ENCODE measurements at places on chromosomes 2 and 18.

- no peak overlapping the region for H3K27ac ChIP-seq
- no peaks in the 10 kb centered on the region for H3K27me3 ChIP-seq
- no peaks in the 10 kb centered on the region for H3K36me3 ChIP-seq
- no peak for DNase-seq
- H3K4me3 ChIP-seq: no peak overlapping the region
Measured at GRCh38 chr2:12341920-12342319, 374.8 kb upstream of the TRIB2 start.

DNA sequence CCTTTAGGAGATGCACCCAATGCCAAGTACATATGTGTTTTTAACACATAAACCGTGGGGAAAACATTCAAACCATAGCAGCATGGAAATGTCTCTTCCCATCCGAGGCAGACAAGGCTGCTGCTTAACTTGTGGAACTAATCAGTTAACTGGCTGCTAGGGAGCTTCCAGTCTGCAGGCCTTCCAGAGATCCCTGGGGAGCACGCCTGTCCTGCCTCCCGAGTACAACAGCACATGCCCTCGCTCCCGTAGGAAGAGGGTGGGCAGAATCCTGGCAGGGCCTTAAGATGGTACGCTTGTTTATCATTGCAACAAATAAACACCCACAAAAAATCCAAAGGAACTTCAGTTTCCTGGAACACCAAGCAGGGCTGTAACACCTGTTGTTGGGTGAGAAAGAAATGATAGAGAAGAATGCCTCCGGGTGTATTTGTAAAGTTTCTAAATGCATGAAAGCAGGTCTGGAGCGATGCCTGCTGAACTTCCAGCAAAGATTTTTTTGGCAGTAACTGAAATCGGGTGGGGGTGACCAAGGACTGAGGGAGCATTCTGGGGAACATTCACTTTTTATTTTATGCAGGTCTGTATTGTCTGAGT, 56.2 kb downstream of the EDAR start:
- H3K4me1 ChIP-seq: peaks cover 62% of the 10 kb centered on the region
- H3K27ac ChIP-seq: peak overlapping the region; percentile 87
- no peaks in the 10 kb centered on the region for H3K27me3 ChIP-seq

- H3K36me3 ChIP-seq: no peaks in the 10 kb centered on the region
- H3K4me3 ChIP-seq: no peak overlapping the region
- no peak for DNase-seq
Measured at GRCh38 chr2:8412082-8412481, 269.8 kb upstream of the ID2 start.

- DNase-seq: no peak
- H3K4me1 ChIP-seq: peaks cover 8% of the 10 kb centered on the region
- H3K36me3 ChIP-seq: peaks cover 2% of the 10 kb centered on the region
- no peak overlapping the region for H3K4me3 ChIP-seq
- H3K27me3 ChIP-seq: peaks cover 32% of the 10 kb centered on the region
Measured at GRCh38 chr2:99841749-99842148, 300.6 kb downstream of the AFF3 start.

GRCh38 chr18:79630281-79631095, 49.1 kb upstream of the CTDP1 start:
- H3K27ac ChIP-seq: no peak overlapping the region
- peaks cover 12% of the 10 kb centered on the region for H3K27me3 ChIP-seq
- H3K36me3 ChIP-seq: no peaks in the 10 kb centered on the region
- no peaks in the 10 kb centered on the region for H3K4me1 ChIP-seq

GRCh38 chr18:59547581-59548182, 149.5 kb downstream of the CCBE1 start:
- H3K27ac ChIP-seq: peak overlapping the region; percentile 52
- H3K4me3 ChIP-seq: no peak overlapping the region
- DNase-seq: no peak
- no peaks in the 10 kb centered on the region for H3K36me3 ChIP-seq

- no peaks in the 10 kb centered on the region for H3K4me1 ChIP-seq
- no peak for DNase-seq
- H3K36me3 ChIP-seq: no peaks in the 10 kb centered on the region
- no peak overlapping the region for H3K27ac ChIP-seq
Measured at GRCh38 chr2:198957181-198957580, 500.6 kb downstream of the SATB2 start.

GRCh38 chr2:16978301-16978700, 312.7 kb upstream of the CYRIA start:
- no peaks in the 10 kb centered on the region for H3K27me3 ChIP-seq
- no peaks in the 10 kb centered on the region for H3K36me3 ChIP-seq

DNA sequence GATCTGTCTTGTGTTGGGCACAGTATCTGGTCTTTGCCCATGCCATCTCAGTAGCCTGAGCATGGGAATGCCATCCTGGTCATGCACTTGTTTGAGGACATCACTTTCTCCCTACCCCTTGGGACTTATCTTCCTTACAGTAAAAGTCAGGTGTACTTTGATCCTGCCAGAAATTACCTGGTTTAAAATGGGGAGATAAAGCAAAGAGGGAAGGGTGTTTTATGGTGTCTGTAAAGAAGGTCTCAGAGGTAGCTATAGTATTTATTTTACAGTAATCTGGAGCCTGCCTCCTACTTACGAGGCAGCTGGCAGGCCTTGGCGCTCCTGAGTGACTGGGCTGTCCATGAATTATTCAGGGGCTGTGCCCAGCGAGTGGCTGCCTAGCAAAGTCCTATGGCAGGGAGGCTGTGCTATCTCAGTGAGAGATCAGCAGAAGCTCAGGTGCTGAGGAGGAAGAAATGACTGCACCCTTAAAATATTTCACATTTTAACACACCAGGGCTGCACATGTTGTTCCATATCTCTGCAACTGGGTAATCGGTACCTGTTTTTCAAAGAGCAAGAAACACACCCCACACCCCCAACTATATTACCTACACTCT, 93.9 kb downstream of the SPTBN1 start:
- no peak for DNase-seq
- H3K27me3 ChIP-seq: no peaks in the 10 kb centered on the region
- no peaks in the 10 kb centered on the region for H3K36me3 ChIP-seq
- peaks cover 52% of the 10 kb centered on the region for H3K4me1 ChIP-seq
- peak overlapping the region; percentile 59 for H3K27ac ChIP-seq

DNA sequence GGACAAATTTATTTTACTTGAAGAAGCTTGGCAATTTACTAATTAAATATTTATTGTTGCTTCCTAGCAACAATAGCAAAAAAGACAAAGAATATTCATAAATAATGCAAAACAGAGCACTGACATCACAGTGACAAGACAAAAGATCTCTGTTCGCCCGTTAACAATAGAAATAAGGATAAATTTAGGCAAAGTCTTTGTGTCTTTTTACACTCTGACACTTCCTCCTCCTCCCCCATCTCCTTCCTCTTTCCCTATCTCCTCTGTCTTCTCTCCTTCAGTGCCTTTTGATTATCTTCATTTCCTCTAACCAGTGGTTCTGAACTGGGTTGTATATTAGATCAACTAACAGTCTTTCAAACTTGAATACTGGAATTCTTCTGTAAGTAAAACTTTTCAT, 808.4 kb downstream of the ERBB4 start:
- no peak for DNase-seq
- H3K27me3 ChIP-seq: no peaks in the 10 kb centered on the region
- H3K4me3 ChIP-seq: no peak overlapping the region
- H3K27ac ChIP-seq: no peak overlapping the region

DNA sequence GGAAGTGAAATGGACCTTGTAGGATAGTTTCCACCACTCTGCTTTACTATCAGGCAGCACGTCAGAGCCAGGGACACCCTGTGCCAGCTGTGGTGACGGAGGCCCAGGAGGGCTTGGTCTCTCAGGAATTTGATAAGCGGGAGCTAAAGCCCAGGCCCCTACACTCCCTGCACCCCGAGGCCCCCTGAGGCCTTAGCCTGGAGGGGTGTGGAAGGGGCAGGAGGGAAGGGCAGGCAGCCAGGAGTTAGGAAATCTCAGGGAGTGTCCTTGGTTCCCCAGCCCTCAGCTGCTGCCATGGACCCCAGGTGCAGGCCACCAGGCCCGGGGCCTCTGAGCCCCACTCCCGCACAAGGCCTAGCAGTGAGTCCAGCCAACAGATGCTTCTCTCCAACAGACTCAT, 38.2 kb downstream of the PDIA6 start:
- peak overlapping the region; percentile 93 for H3K27ac ChIP-seq
- no peak for DNase-seq
- peaks cover 18% of the 10 kb centered on the region for H3K4me1 ChIP-seq

- H3K27me3 ChIP-seq: no peaks in the 10 kb centered on the region
- H3K4me3 ChIP-seq: no peak overlapping the region
- no peaks in the 10 kb centered on the region for H3K36me3 ChIP-seq
- H3K4me1 ChIP-seq: no peaks in the 10 kb centered on the region
- DNase-seq: no peak
Measured at GRCh38 chr2:41743324-41743723, 304.5 kb upstream of the PKDCC start.

- H3K27me3 ChIP-seq: no peaks in the 10 kb centered on the region
- DNase-seq: no peak
- H3K4me3 ChIP-seq: no peak overlapping the region
- H3K27ac ChIP-seq: no peak overlapping the region
- no peaks in the 10 kb centered on the region for H3K36me3 ChIP-seq
Measured at GRCh38 chr2:209685963-209686362, 85.7 kb upstream of the UNC80 start.

- H3K4me1 ChIP-seq: peaks cover 18% of the 10 kb centered on the region
- H3K4me3 ChIP-seq: no peak overlapping the region
- peaks cover 5% of the 10 kb centered on the region for H3K36me3 ChIP-seq
- peak overlapping the region; percentile 67 for H3K27ac ChIP-seq
Measured at GRCh38 chr2:10610213-10610910, 79.4 kb downstream of the NOL10 start.

- H3K27me3 ChIP-seq: no peaks in the 10 kb centered on the region
- H3K4me1 ChIP-seq: no peaks in the 10 kb centered on the region
- H3K4me3 ChIP-seq: no peak overlapping the region
- peaks cover 5% of the 10 kb centered on the region for H3K36me3 ChIP-seq
- DNase-seq: no peak
Measured at GRCh38 chr2:3211256-3212060, 166.2 kb downstream of the EIPR1 start.

GRCh38 chr2:219494952-219495530, 3.6 kb upstream of the GMPPA start:
- H3K36me3 ChIP-seq: no peaks in the 10 kb centered on the region
- no peak for DNase-seq
- no peak overlapping the region for H3K27ac ChIP-seq
- peaks cover 73% of the 10 kb centered on the region for H3K27me3 ChIP-seq

- no peak overlapping the region for H3K4me3 ChIP-seq
- H3K36me3 ChIP-seq: no peaks in the 10 kb centered on the region
- H3K27me3 ChIP-seq: no peaks in the 10 kb centered on the region
- no peak for DNase-seq
- H3K27ac ChIP-seq: no peak overlapping the region
- H3K4me1 ChIP-seq: peaks cover 11% of the 10 kb centered on the region
Measured at GRCh38 chr18:5962362-5962761, 67.0 kb upstream of the TMEM200C start.

DNA sequence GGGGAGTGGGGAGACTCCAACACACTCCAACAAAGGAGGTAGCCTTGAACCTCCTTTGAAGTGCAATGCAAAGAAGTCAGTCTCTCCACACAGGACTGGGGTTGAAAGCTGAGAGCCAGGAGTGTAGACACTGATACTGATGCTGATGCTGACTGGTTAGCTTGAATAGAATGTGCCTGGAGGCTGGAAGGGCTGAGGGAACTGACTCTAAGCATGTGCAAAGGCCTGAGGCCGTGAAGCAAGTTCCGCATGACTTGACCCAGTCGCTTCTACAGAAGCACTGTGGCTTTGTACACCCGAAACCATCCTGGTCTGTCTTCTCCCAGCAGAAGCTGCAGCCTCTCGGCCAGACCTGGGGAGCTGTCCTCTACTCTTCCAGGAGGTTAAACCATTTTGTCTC, 10.4 kb downstream of the FOXI3 start:
- H3K36me3 ChIP-seq: no peaks in the 10 kb centered on the region
- H3K4me3 ChIP-seq: no peak overlapping the region
- H3K4me1 ChIP-seq: peaks cover 8% of the 10 kb centered on the region
- H3K27ac ChIP-seq: no peak overlapping the region
- no peak for DNase-seq
- H3K27me3 ChIP-seq: peaks cover 13% of the 10 kb centered on the region

DNA sequence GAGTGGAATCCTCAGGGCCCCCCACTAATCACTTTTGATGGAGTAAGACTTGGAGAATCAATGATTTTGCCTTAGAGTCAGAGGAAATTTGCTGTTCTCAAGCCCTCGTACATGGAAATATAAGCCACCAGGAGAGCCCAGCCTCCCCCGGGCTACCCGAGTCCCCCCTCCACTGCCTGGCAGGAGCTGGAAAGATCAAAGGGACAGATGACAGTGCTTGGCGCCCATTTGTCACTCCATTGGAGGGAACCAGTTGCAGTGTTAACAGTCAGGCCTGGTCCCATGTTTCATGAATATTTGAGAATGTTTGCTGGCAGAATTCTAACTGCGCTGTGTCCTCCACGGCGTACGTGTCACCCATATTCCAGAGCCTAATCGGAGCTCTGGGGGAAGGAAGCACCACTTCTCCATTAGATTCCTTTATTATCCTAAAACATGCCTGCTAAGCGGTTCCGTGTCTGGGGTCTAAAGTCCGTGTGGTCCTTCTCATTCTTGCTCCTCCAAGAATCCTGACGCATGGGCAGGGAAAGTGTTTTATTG, 202.4 kb downstream of the KLHL29 start:
- H3K4me1 ChIP-seq: peaks cover 26% of the 10 kb centered on the region
- H3K36me3 ChIP-seq: peaks cover 3% of the 10 kb centered on the region
- no peak overlapping the region for H3K4me3 ChIP-seq
- peaks cover 2% of the 10 kb centered on the region for H3K27me3 ChIP-seq
- H3K27ac ChIP-seq: no peak overlapping the region
- DNase-seq: no peak

- H3K27me3 ChIP-seq: peaks cover 21% of the 10 kb centered on the region
- peaks cover 21% of the 10 kb centered on the region for H3K4me1 ChIP-seq
- DNase-seq: no peak
- peak overlapping the region; percentile 94 for H3K27ac ChIP-seq
- H3K4me3 ChIP-seq: peak overlapping the region; percentile 91
- no peaks in the 10 kb centered on the region for H3K36me3 ChIP-seq
Measured at GRCh38 chr2:73386894-73387636, 1.4 kb downstream of the ALMS1 start.
